NCI-H187 treated with DMSO at 0.1 percent for 48 hours (cell line): ENCODE measurements at places on chromosomes 16 and 17.

DNA sequence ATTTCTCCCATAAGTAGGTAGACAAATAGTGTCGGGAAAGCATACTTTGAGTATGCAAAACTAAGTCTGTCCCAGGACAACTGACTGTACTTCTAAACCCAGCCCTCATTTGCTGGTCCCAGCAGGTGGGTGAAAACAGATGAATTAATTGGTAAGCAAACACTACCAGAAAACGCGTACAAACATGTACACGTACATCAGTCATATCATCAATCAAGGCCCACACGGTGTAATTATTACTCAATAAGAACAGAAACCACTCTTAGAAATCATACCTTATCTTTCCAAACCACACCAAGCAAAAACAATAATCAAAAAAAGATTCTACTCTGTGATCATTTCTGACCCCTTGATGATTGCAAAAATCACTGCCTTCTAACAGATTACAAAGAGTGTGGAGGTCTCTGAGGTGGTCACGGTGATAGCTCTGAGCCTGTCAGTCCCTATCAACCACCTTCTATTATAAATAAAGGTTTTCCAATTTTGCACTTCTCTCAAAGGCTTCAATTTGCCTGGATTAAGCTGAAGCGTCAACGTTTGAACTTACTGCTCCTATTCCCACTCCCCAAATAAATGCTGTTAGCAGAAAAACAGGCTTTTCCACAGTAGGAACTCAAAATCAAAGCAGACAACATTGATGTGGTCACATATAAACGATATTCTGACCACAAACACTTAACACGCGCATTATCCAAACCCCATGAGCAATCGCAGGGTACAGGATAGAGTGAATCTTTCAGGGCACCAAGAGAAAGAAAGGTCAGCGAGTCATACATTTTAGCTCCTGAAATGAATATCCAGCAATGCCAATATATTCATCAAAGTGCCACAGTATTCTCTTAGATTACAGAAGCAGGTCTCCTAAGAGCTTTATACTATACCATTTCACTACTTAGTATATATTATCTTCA lies 211.9 kb downstream of the STX8 start:
- no peak for DNase-seq

GRCh38 chr17:1177016-1177700 lies 2.6 kb downstream of the ABR start:
- DNase-seq = no peak

GRCh38 chr17:3593384-3593783 lies 15.8 kb downstream of the TRPV1 start:
- no peak for DNase-seq

GRCh38 chr16:14529010-14529669 lies 100.9 kb downstream of the PARN start:
- DNase-seq = no peak

GRCh38 chr16:57367116-57367752 lies 5.1 kb upstream of the CX3CL1 start:
- DNase-seq = no peak

DNA sequence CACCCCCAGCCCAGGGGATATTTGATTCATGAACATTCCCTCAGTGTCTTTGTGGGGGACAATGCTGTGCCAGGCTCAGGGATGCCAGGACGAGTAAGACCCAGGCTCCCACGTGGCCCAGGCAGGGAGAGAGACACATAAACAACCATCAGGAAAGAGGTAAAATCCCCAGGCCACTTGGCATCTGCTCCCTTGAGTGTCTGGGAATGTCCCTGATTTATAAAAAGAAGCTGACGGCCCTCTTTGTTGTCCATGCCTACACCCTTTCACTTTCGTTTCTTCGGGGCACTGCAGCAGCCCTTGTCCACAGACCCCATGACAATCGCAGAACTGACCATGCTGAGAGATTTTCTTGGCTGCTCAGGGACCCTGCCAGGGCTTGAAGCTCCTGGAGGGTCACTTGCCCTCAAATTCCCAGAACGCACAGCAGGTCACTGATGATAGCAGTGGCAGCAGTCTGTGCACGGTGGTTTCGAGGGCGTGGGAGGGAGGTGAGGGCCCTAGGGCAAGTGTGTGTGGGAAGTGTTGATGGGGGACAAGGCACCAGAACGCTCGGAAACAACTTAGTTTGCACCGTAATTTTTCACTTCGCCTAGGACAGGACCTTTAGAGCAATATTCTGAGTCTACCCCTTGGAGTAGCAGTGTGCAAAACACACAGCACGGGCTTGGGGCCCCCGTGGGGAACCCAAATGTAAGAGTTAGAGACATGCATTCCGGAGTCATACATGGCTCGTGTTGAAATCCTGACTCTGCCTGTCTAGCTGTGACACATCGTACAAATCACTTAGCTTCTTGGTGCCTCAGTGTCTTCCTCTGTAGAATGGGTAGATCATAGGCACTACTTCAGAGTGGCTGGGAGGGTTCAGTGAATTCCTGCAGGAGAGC lies 4.7 kb downstream of the NOD2 start:
- no peak for DNase-seq

DNA sequence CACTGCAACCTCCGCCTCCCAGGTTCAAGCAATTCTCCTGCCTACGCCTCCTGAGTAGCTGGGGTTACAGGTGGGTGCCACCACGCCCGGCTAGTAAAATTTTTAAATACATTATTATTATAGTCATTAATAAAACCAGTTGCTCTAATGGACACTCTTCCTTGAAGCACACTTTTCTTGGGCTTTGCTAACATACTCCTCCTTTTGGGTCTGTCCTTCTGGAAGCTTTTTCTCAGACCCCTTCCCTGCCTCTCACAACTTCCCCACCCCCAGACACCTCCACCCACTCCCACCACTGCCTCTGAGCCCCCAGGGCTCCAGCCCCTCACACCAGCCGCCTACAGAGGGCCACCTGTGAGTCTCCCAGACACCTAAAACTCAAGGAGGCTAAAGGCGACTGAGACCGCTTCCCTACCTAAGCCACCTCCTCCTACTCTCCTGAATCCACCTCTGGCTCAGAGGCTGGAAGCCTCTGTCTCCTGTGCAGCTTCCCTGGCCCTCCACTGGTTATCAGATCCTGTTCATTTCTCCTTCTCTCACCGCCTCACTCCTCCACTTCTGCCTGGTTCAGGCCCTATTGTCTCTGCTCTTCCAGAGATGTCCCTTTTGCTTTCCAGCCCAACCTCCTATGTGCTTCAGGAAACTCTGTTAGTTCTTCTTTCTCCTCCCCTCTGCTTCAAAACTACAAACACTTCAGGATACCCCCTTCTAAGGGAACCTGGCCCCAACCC lies 2.1 kb upstream of the CUEDC1 start:
- no peak for DNase-seq
